ENCODE measurements at places on chromosomes 2 and 18.

- DNase-seq, result no peak
These were observed 144.3 kb downstream of the FIGN start for GRCh38 chr2:163591461-163591860.

DNA sequence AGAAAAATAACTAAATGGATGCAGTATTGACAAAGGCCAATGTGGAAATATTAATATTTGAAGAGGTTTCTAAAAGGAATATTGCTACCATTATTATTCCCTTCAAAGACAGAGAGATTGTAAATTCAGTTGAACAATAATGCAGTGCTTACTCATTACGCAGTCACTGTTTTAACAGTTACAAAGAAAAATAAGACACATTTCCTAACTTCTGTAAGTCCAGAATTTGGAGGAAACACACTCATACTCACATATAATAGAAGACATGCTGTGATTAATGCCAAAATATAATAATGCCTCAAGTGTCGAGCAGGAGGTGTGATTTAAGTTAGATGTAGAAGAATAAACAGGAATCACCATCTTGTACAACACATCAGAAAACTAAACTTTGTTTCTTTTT is 389.2 kb downstream of the FBXO15 start:
- DNase-seq, result no peak

DNA sequence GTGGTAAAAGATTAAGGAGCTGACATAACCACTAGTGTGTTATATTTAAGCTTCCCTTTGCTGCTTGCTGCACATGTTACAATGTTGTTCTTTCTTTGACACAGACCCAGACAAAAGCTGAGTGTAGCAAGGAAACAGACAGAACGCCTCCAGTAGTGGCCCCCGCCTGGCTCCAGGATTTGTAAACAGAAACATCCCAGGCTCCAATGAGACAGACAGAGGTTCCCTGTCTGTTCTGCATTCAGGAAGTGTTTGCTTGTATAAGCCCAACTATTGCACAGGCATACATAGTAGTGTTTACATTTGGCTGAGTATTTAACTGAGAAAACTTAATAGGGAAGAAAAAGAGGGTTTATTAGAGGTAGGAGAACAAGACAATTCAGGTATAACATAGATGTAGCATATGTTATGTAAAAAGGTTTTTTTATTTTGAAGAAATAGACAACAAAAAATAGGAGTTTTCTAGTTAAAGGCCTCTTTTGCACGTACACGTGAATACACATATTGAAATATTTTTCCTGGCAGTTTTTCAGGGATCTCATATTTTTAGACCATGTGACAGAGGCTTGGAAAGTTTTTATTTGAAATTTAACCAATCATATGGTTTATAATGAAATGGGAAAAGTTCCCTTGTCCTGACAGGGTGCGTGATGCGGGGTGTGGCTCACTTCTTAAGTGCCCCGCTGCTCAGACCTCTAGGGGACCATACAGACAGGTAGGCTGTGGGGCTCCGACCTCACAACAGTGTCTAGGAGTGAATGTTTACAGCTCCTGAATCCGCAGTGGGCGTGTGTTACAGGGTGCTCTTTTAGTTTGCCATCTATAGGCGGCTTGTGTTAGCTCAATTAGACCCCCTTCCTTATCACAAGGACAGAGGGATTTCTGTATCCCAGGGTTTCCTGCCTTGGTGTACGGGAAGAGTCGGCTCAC is 118.4 kb downstream of the BMPR2 start:
- DNase-seq, result no peak

DNA sequence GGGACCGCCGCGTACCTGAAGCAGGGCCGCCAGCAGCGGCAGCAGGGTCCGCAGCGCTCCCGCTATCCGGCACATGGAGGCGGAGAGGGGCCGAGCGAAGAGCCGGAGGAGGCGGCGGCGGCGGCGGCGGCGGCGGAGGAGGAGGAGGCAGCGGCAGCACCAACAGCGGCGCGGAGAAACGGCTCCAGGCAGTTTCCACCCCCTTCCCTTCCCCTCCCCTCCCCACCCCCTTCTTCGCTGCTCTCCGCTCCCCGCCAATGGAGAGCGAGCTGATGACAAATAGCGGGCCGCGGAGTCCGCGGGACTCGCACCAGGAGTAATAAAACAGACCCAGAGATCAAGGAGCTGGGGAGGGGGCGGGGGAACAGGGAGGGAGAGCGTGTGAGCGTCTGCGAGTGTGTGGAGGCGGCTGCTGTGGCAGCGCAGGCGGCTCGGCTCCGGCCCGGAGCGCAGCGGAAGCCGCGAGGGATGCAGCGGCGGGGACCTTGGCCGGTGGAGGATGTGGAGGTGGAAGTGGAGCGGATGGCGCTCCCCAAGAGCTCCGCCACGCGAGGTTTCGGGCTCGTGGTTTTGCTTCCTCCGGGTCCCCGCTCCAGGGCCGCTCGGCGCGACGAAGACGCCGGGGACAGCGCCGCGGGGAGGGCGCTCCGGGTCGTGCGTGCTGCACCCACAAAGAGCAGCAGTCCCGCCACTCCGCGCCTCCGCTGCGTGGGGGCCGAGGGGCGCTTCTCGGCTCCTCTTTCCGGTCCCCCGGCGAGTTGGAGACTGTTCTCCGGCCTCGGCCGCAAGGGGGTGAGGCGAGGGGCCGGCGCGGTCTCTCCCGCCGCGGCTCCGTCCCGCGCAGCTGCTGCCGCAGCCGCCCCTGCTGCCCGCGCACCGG is at the start of gene CDH2:
Gene CDH2, minus strand, starts transcription at position 183 of the 880 bp plus-strand sequence. Its CDS starts 108 bp downstream, at position 75.
- DNase-seq, result peak; percentile 59

DNA sequence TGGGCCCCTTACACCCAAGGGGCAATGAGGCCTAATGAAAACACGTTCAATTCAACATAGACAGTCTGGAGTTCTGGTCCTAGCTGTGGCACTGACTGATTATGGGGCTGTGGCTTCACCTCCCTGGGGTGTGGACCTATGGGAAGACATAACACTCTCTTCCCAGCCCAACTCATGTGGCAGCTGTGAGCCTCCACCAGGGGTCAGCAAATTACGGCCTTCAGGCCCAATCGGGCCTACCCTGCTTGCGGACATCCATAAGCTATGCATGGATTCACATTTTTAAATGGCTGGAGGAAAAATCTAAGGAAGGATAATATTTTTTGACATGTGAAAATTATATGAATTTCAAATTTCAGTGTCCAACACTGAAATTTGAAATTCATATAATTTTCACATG is 101.3 kb downstream of the LOXHD1 start:
- peak; percentile 15 for DNase-seq

- no peak for DNase-seq
These were observed 109.1 kb downstream of the CPO start for GRCh38 chr2:207048416-207048815.

GRCh38 chr2:202700075-202700901 is 65.5 kb downstream of the FAM117B start:
- no peak for DNase-seq

- no peak for DNase-seq
These were observed 153.9 kb downstream of the RNF144A start for GRCh38 chr2:7071154-7071553.

DNA sequence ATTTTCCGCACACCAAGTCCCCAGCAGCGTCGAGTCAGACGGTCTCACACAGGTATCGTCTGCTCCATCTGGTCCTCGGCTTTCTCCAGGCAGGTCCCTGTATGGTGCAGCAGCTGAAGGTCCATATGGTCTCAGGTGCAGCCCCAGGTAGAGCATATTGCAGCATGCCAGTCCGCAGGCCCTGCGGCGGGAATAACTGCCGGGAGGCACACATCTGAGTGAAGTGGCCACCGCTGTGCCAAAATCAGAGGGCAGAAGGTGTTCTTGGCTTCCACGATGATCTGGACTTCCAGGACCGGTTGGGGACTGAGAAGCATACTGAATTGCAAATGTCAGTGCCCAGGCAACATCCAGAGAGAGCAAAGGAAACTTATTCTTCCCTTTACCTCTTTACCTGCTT is 320.3 kb downstream of the RNF144A start:
- DNase-seq, result no peak

Measured in amygdala (tissue), 56 donors.